Glomerular endothelial cell (primary cell): ENCODE measurements at places on chromosomes 4 and X. TPM values are rescaled to one million over a fixed set of nuclear protein-coding genes. Genes with fewer than 3 reads are reported as not detected.

The FRMD7 gene
- not detected in 2 replicates for total RNA-seq

The ASMT gene
- total RNA-seq = not detected in 2 replicates

The HSPA4L gene
- total RNA-seq = 6.0 and 6.9 TPM in 2 replicates

The LNX1 gene
- total RNA-seq = 1.6 and 4.6 TPM in 2 replicates

The ANXA3 gene
- 83.5 and 116 TPM in 2 replicates for total RNA-seq

The KCND1 gene
- 0.78 and 1.3 TPM in 2 replicates for total RNA-seq

The KCNIP4 gene
- total RNA-seq = not detected in 2 replicates

The RAB41 gene
- not detected in 2 replicates for total RNA-seq

The FAM133A gene
- not detected in 2 replicates for total RNA-seq

The MUC7 gene
- not detected in 2 replicates for total RNA-seq

The SLC25A4 gene
- total RNA-seq = 12.5 and 14.1 TPM in 2 replicates

The UGT2B10 gene
- not detected in 2 replicates for total RNA-seq

The SLC2A9 gene
- 3.0 and 3.8 TPM in 2 replicates for total RNA-seq

The NAA10 gene
- 144 and 194 TPM in 2 replicates for total RNA-seq

The HEPH gene
- total RNA-seq = 2.9 and 6.5 TPM in 2 replicates

The MEPE gene
- not detected in 2 replicates for total RNA-seq
